ENCODE measurements at places on chromosomes 12 and 14.
A peak's percentile ranks its signal among the peaks of the same experiment; 100 is the strongest.

GRCh38 chr12:2719392-2719791, 75.4 kb upstream of the FKBP4 start:
- DNase-seq = no peak

- DNase-seq = no peak
These were observed 892 bp downstream of the TCHP start for GRCh38 chr12:109900752-109901580.

DNA sequence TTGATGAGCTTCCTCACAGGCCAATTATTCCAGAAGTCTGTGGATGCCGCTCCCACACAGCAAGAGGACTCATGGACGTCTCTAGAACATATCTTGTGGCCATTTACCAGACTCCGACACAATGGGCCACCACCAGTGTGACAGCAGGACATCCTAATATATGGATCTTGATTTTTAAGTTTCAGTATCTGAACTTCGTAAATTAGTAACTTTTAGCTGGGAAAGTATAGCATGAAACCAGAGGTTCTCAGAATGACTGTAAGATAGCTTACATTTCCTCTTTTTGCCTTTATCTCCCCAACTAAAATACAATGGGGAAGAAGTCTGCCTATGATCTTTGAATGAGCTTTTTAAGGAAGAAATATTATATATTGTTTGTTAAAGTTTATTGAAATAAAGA, 87.0 kb downstream of the DNAI7 start:
- DNase-seq = no peak

GRCh38 chr12:28517101-28517500, 326.8 kb downstream of the CCDC91 start:
- DNase-seq = no peak

DNA sequence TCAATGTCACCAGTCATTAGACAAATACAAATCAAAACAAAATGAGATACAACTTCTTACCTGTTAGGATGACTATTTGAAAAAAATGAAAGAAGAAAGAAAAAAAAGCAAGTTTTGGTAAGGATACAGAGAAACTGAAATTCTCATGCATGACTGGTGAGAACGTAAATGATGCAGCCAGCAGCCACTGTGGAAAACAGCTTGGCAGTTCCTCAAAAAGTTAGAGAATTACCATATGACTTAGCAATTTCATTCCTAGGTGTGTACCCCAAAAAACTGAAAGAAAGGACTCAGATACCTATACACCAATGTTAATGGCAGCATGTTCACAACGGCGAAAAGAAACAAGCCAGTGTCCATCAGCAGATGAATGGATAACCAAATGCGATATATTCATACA, 26.6 kb downstream of the NINJ2 start:
- no peak for DNase-seq

DNA sequence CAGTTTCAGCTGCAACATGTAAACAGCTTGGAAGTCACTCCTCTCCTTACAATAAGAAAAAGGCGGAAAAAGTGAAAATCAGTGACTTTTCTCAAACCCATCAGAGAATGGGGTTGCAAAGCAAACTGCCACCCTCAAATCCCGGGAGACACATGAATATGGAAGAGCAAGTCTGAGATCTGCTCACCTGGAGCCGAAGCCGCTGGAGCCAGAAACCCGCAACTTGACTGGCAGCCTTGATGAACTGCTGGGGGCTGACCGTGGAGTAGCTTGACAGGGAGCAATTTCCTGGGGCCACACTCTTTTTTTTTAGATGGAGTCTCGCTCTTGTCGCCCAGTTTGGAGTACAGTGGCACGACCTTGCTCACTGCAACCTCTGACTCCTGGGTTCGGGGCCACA, 208.2 kb downstream of the KIF26A start:
- no peak for DNase-seq

DNA sequence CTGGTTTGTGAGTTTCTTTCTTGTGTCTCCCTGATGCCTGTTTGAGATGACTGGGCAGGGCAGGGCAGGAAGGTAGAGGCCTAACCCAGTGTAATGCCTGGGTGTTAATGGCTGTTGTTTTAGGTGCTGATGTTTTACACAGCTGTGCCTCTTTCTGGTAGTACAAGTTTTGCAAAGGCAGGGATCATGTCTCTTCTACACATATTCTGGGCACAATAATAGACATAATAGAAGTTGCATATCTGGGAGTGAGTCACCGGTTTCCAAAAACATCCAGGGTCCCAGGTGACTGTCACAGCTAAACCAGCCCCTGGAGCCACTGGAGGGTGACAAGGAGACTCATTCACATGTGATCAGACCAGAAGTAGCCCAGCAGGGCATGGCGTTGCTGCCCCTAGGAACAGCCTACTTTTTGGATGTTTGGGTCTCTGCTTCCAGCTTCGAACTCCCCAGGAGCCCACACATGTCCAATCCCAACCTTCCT, 18.1 kb downstream of the TPCN1 start:
- DNase-seq = no peak

GRCh38 chr12:5272018-5272785, 159.7 kb upstream of the NTF3 start:
- no peak for DNase-seq

- no peak for DNase-seq
These were observed 74.7 kb downstream of the DIO3 start for GRCh38 chr14:101635749-101636560.

DNA sequence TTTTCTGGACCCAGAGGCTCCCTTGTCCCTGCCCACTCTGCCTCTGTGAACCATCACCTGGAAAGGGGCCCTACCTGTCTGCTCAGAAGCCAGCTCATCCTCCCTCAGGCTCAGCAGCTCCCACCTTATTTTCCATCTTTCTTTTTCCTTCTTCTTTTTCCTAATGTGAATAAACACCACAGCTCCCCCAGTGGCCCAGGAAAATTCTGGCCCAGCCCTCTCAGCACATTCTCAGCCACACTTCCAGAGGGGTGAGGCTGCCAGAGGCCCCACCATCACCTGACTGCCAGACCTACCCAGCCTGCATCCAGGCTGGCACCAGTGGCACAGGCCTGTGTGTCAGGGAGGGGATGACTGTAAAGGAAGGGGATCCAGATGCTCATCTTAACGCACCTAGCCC, 23.0 kb downstream of the ZFHX2 start:
- no peak for DNase-seq

DNA sequence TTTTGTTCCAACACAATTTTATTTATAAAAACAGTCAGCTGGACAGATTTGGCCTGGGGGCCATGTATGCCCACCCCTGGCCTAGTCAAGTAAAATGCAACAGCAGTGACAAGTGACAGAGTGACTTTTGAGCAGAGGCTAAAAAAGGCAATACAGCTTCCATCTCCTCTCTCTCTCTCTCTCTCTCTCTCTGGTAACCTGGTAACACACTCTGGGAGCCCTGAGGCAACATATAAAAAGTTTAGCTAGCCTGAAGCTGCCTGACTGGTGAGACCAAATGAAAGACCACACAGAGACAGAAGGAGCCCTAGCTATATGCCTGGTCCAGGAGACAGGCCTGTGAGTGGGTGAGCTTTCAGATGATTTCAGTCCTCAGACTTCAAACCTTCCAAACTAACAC, 105.4 kb downstream of the DENND5B start:
- no peak for DNase-seq

DNA sequence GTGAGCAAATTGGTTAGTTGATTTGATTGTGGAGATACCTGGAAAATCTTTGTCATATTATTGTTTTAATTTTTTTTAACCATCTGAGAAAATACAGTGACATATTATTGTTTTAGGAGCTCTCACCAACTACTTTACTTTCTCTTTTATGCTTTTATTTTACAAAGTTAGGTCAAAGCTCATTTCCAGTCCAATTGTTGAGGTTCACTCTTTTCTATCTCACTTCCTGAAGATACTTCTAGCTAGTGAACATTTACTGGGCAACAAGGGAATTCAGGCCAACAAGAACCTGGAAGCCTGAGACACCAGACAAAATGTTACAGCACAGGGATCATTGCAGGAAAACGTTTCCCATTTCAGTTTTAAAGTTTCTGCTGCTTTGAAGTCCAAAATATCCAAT, 3.9 kb downstream of the TMEM30B start:
- DNase-seq = no peak

- no peak for DNase-seq
These were observed 16.3 kb downstream of the DUSP16 start for GRCh38 chr12:12546314-12546772.

- DNase-seq = peak; percentile 51
These were observed 32.9 kb downstream of the MIPOL1 start for GRCh38 chr14:37230551-37231194.

- DNase-seq = peak; percentile 29
These were observed at the start of gene NEUROD4 for GRCh38 chr12:55019784-55020183. NEUROD4 (plus strand) TSS chr12:55019974; CDS start chr12:55026440, 6,466 bp downstream.

DNA sequence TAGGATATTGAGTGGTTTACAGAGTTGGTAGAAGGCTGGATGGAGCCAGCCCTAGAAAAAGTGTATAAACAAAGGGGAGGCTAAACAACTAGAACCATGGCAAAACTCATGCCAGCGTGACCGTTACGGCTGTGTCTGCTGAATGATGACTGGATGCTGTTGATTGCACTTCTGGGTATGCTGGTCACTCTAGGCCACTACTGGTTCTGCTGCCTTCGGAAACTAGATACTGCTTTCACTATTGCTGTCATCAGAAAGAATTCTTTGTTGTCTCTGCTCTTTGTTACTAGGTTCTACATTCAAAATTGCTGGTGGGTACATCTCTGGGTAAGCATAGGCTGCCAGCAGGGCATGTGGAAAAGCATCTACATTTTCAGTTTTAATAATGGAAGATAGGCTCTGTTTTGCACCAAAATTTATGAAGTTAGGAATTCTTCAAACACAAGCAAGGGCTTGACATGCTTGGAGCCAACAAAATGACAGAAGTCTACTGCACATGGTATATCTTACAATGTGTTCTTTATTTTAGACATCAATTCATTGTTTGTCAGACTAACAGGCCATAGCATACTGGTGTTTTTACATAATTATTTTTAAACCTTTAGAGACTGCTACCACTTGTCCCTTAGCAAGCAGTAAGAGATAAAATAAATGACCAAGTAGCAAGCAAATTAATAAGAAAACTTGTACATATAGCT, 15.4 kb downstream of the MON2 start:
- DNase-seq = no peak

- no peak for DNase-seq
These were observed 9.8 kb upstream of the PCNX1 start for GRCh38 chr14:70897464-70897863.

- no peak for DNase-seq
These were observed 165.2 kb downstream of the VRK1 start for GRCh38 chr14:96962337-96962736.

- no peak for DNase-seq
These were observed 283.5 kb downstream of the GLT1D1 start for GRCh38 chr12:129136694-129137325.

DNA sequence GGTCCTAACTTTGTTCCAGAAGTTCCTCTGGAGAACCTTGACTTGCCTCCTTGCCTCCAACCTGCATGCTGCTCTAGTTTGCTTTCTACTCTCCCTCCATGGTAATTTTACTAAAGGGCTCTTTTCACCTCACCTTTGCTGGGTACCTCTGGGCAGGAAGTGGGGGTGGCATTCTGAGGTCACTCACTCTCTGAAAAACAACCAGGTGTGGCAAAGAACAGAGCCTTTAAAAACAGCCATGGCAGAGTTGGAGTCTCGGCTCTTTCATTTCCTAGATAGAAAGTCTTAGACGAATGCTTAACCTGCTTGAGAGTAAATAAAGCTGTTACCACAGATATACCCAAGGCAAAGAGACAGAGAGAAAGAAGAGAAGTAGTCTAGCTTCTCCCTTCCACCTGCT, 827.9 kb downstream of the BCL11B start:
- DNase-seq = no peak

GRCh38 chr14:94532447-94532846, 23.2 kb upstream of the SERPINA12 start:
- no peak for DNase-seq

DNA sequence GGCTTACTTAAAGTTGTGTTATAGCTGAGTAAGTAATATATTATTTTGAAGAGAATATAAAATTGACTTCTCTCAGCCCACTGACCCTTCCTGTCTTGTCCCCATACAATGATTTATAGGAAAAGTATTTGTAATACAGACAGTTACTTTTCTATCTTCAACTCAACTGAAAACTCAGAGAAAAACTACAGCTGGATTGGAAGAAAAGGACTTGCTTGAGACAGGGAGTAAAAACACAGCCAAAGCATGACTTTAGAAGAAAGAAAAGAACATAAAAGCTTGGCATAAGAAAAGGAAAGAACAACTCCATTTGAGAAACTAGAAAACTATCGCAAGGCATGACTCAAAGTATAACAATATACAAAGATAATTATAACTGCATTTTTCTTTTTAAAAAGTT, 57.5 kb downstream of the MSRB3 start:
- no peak for DNase-seq

- DNase-seq = no peak
These were observed 118.8 kb downstream of the DPF3 start for GRCh38 chr14:72774894-72775620.
